ENCODE measurements at places on chromosomes 2 and 18.
A peak's percentile ranks its signal among the peaks of the same experiment; 100 is the strongest.

GRCh38 chr2:71859211-71859847, 288.3 kb downstream of the CYP26B1 start:
- no peak for DNase-seq

DNA sequence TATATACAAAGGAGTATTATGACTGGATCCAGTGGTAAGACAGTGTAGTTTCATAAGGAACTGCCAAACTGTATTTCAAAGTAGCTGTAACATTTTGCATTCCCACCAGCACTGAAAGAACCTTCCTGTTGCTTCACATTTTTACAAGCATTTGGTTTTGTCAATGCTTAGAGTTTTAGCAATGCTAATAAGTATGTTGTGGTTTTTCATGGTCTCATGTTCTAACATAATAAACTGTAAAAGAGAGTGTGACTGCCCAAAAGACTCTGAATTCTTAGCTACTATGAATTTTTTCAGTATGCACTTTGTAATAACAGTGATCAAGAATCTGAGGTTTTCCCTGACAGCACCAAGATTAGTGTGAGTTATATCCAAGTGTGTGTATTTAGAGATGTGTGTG, 604.2 kb downstream of the XIRP2 start:
- DNase-seq = no peak

DNA sequence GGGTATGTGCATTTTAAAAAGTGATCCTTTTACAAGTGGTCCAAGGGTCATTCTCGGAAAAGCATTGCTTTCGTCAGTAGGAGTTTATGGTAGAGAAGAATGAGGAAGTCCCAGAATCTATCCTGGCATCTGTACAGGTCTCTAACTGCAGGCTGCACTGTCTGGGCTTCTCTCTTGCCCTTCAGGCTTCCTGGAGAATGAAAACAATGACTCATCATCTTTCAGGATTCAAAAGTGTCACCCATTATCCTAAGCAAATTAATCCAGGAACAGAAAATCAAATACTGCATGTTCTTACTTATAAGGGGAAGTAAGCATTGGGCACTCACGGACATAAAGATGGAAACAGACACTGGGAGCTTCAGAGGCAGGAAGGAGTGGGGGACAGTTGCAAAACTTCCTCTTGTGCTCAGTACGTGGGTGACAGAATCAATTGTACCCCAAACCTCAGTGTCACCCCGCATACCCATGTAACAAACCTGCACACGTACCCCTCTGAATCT, 60.2 kb upstream of the TXNDC2 start:
- no peak for DNase-seq

- no peak for DNase-seq
These were observed 699.6 kb downstream of the NYAP2 start for GRCh38 chr2:226098861-226099745.

DNA sequence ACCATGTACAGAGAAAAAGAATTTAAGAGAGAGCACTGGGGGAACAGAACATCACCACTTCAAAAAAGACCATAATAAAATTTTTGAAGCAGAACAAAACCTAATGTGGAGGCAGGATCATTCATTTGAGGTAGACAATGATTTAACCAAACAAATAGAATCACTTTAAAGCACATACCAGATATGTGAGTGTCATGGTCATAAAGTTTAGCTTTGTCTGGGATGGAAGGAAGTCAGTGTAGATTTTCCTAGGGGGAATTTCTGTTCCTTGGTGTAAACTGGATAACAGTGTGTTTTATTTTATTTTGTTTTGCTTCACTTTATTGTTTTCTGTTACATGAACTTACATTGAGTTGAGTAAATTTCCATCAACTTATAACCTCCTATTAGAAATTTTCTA, 120.8 kb downstream of the CRIM1 start:
- DNase-seq = no peak

DNA sequence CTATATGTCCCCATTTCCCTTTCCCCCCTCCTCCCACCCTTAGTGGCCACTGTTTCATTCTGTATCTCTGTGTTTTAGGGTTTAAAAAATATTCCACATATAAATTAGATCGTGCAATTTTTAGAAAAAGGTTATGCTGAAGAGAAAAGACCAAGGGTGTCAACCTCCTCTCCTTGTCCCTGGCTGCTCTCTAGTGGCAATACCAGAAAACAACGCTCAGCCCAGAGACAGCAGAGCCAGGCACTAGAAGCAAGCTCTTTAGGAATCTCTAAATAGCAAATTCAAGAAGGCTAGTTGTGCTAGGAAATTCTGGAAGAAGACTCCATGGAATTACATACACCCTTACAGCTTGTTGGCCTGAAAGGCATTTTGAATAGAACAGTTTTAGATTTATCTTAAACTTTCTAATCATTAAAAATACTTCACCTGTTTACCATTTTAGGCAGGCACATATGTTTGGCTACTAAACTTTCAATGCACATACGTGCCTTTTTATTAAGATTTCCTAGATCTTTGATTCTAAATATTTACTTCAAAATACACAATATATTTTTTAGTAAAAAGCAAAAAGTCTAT, 35.1 kb upstream of the RASGRP3 start:
- no peak for DNase-seq

- DNase-seq = no peak
These were observed 493.3 kb upstream of the GCFC2 start for GRCh38 chr2:76204048-76204447.

GRCh38 chr2:51441786-51442185, 409.9 kb upstream of the NRXN1 start:
- DNase-seq = no peak

DNA sequence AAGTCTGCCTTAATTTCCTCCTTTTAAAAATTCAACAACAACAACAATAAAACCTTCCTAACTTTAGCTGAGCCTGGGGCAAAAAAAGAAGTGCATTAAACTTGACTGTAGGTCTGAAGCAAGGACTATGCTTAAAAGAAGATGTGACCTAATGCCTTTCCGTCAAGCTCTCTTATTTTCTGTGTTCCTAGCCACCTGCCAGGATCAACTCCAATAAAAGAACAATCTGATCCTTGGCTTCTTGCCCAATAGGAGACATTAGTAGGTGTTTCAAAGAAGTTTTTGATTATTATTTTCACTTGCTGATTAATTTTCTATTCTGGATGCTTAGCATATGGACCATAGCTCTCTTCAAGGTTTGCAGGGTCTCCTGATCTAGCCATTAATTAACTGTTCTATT, 237.5 kb downstream of the STK39 start:
- DNase-seq = no peak

GRCh38 chr2:239375278-239376061, 25.4 kb downstream of the HDAC4 start:
- no peak for DNase-seq

GRCh38 chr2:42964439-42965083, 172.2 kb upstream of the HAAO start:
- DNase-seq = no peak

GRCh38 chr2:43127208-43127940, 99.0 kb downstream of the ZFP36L2 start:
- DNase-seq = peak; percentile 78

DNA sequence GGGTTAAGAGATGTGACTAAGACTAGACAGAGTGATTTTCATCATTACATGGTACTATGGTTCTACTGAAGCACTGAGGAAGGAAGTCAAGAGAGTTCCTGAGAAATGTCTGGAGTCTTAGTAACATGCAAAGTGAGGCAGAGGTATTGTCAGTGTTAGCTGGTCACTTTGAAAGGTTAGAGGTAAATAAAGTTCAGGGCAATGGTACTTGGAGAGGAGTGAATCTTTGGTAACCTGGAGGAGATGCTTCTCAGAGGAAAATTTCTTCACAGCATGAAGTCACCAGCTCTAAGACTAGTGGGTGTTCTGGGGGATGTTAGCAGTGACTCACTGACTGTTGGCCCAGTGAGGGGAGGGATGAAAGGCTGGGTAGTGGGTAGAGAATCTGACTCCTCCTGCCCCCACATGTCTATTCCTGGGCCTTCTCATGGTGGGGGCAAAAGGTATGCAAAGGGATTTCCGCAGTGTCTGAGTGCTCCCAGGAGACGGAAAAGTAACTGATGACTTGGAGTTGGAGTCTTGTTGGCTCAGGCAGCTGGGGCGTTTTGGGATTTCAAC, 23.3 kb upstream of the IL1RN start:
- DNase-seq = no peak

- DNase-seq = no peak
These were observed 223.5 kb downstream of the HDAC4 start for GRCh38 chr2:239177325-239177724.

- no peak for DNase-seq
These were observed 17.0 kb downstream of the RNU4ATAC start for GRCh38 chr2:121547646-121548045.

GRCh38 chr2:181396256-181397123, 60.7 kb upstream of the ITGA4 start:
- no peak for DNase-seq

DNA sequence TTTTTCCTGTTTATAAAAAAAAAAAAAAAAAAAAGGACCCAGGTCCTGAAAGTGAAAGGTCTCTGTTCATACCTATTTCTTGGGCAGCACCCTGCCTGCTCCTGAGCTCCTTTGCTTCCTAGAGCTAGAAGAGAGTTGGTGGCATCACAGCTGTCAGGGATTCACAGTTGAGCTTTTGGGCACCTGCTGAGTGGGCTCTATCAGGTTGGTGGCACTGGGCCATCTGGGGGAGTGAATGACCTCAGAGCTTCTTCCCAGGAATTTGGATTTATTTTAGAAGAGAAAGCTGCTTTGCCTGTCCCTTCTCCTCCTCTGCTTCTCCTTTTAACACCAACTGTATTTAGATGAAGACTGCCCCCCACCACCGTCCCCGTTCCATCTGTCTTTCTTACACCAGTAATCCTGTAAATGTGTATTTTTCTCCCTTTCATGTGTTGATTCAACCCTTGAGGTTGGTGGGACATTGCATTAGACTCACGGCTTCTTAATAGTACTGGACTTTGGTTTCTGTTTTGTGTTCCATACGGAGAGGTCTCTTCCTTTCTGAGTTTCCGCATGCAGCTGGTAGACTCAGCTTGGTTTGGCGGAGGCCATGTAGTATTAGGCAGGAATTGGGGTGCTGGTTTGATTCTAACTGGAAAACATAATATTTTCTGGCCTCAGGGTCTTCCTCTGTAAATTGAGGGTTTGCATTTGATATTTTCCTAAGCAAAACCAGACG, 7.6 kb upstream of the MGAT5 start:
- DNase-seq = no peak

GRCh38 chr2:176514805-176515500, 245.7 kb downstream of the MTX2 start:
- no peak for DNase-seq

GRCh38 chr2:15116830-15117229, 444.3 kb downstream of the NBAS start:
- DNase-seq = no peak

GRCh38 chr2:59584958-59585357, 968.5 kb downstream of the BCL11A start:
- DNase-seq = no peak
